Midbrain (tissue), 1 donor: ENCODE measurements at places on chromosomes 7 and 10.

- peak; percentile 53 for DNase-seq
Observed at GRCh38 chr10:126387931-126388911, at the start of gene ADAM12. TSS of gene ADAM12 (minus strand) at chr10:126388477. CDS start at chr10:126388145, 332 bp downstream.

- no peak for DNase-seq
Observed at GRCh38 chr10:122249991-122250750, 20.9 kb upstream of the BTBD16 start.

DNA sequence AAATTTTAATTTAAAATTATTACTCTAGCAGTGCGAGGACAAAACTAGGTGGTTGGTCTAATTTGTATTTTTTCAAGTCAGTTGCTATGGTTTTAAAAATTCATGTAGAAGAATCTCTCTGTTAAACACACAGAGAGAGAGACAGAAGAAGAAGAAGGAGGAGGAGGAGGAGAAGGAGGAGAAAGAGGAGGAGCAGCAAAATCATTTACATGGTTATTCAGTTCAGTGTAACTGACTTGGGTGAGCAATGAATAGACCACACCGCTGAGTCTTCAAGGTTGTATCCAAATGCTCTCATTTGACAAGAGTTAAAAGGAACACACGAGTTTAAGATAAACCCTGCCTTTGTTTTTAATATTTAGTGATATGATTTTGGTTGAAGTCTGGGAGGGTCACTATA lies 131.1 kb downstream of the PDE1C start:
- DNase-seq = no peak

- no peak for DNase-seq
Observed at GRCh38 chr7:151917791-151918509, 38.3 kb upstream of the GALNTL5 start.

- no peak for DNase-seq
Observed at GRCh38 chr10:94879214-94879613, 59.2 kb upstream of the CYP2C9 start.

DNA sequence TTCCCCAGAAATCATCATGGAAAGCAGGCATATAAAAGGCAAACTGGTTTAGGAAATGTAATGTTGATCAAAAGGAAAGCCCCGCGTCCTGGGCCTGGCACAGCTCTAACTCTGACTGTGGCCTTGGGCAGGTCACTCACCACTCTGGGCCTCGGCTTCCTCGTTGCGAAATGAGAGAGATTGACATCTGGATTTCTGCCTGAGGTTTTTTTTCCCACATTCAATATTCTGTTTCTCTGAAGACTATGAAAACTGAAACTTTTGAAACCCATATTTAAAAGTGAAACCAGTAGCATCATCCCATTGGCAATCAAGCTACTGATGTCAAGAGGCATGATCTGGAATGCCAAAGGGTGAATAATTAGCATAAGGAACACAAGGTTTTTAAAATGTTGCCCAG lies 369.7 kb upstream of the NPVF start:
- DNase-seq = no peak
